ENCODE measurements at places on chromosomes 13 and 19.
A peak's percentile ranks its signal among the peaks of the same experiment; 100 is the strongest.

GRCh38 chr13:113046883-113047244 is 58.7 kb upstream of the F7 start:
- DNase-seq, result no peak

GRCh38 chr13:80563439-80563838 is 222.5 kb upstream of the SPRY2 start:
- DNase-seq, result no peak

DNA sequence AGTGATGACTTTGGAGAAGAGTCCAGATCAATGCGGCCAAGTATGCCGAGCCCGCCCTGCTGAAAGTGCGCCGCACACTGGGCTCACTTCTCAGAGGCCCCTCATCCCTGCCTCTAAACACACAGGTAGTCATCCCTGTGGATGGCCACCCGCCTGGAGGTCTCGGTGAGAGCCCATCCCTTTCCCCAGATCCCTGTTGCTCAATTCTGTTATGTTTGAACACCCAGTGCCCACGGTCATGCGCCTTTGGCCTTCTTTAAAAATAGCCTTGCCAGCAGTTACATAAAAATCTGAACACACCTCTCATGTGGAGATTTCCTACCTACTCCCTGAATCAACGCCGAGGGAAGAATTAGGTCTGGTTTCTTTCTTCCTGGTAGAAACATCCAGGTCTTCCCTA is 11.9 kb downstream of the ELAVL1 start:
- DNase-seq, result no peak

GRCh38 chr19:49589502-49589905 is 1.5 kb upstream of the PRR12 start:
- DNase-seq, result no peak

- no peak for DNase-seq
Measured at GRCh38 chr19:49895566-49896297, 955 bp downstream of the IL4I1 start.

DNA sequence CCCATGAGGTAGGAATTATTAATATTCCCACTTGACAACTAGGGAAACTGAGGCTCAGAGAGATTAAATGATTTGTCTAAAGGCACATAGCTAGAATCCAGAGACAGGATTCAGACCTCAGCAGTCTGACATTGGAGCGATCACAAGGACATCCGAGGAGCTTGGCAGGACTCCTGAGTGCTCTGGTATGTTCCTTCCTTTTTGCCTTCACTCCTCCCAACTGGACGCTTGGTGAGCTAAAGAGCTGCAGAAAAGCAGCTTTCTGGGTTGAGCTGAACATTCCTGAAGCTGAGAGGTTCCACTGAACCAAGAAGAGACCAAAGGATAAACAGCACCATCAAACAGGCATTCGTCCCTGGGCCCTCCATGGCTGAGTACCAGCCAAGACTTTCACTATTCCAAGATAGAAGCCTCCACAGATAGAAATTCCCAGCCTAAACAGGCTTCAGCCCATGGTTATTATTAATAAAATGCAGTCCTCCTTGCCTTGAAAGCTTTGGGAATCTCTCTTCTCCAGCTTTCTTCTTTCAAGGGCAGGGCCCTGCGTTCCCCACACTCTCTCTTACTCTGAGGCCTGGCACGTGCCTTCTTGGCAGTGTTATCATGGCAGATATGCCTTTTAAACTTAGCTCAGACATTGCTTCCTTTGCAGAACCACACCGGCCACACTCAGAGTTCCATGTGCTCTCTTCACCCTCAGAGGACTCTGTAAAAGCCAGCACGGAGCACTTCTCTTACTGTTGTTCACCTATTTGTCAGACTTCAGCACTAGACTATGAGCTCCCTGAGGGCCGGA is 97.1 kb downstream of the CYSLTR2 start:
- DNase-seq, result no peak

DNA sequence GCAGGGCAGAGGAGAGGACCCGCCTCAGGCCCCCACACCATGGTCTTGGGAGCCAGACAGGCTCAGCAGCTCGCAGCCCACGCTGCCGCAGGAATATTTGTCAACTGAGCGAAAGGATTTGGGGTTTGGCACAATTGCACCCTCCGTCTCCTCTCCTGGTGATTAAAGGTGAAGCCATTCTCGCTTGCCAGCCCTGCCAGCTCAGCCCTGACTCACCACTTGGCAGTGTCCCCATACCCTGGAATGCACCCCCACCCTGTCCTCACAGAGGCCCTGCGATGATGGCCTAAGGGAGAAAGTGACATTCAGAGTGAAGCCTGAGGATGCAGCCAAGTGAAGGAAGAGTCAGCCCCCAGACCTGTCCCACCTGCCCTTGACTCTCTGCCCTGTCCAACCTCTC is 18.8 kb downstream of the CYTH2 start:
- peak; percentile 92 for DNase-seq

Measured in EL (cell line).